ENCODE measurements at places on chromosomes 7 and 10.

- DNase-seq = no peak
These were observed 4.3 kb downstream of the IL15RA start for GRCh38 chr10:5973069-5973468.

DNA sequence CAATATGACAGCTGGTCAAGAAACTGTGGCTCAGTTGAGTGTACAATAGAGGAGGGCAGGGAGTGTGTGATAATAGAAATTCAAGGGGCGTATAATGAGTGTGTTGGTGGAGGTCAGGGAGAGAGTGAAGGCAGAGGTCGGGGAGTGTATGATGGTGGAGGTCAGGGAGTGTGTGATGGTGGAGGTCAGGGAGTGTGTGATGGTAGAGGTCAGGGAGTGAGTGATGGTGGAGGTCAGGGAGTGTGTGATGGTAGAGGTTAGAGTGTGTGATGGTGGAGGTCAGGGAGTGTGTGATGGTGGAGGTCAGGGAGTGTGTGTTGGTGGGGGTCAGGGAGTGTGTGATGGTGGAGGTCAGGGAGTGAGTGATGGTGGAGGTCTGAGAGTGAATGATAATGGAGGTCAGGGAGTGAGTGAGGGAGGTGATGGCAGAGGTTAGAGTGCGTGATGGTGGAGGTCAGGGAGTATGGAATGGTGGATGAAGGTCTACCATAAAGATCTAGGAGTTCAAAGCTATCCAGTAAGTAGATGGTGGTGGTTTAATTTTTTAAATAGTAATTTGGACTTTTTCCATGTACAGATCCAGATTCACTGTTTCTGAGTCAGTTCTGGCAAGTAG is 57.7 kb upstream of the TNS3 start:
- DNase-seq = no peak

GRCh38 chr7:17907014-17907413 is 33.3 kb downstream of the SNX13 start:
- DNase-seq = no peak

DNA sequence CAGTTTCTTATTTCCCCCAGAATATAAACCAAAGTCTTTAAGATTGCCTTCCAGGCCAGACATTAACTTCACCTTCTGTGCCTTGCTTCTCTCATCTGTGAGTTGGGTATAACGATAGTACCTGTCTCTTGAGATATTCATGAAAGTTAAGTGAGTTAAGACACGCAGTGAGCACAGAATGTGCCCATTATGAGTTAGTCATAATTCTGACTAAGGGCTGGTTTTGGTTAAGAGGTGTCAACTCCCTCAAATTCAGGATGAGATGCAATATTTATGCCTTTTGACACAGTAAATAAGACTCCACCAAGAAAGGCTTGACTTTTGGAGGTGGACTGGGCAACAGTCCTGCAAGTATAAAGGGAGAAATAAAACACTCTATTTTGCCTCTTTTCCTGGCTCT is 528.7 kb upstream of the IGFBP3 start:
- DNase-seq = no peak

DNA sequence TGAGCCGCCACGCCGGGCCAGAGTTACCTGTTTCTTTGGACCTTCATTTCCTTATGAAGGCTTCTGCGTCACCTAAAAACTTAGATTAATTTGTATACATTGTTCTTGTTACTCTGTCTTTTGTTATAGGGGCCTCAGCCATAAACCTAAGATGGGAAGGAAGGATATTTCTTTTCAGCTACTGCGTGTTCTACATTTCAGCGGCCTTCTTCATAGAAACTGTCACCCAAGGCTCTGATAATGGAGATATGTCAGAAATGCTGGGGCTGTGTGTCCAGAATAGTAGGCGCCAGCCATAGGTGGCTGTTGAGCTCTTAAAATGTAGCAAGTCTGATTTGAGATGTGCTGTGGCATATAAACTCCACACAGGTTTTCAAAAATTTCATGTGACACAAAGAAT is 52.9 kb downstream of the HK1 start:
- no peak for DNase-seq

GRCh38 chr10:46198516-46198915 is 88.3 kb upstream of the ANTXRL start:
- DNase-seq = no peak

- no peak for DNase-seq
These were observed 36.1 kb downstream of the NUDCD3 start for GRCh38 chr7:44454348-44454747.

GRCh38 chr7:33550979-33551378 is 354.4 kb upstream of the BMPER start:
- DNase-seq = no peak

DNA sequence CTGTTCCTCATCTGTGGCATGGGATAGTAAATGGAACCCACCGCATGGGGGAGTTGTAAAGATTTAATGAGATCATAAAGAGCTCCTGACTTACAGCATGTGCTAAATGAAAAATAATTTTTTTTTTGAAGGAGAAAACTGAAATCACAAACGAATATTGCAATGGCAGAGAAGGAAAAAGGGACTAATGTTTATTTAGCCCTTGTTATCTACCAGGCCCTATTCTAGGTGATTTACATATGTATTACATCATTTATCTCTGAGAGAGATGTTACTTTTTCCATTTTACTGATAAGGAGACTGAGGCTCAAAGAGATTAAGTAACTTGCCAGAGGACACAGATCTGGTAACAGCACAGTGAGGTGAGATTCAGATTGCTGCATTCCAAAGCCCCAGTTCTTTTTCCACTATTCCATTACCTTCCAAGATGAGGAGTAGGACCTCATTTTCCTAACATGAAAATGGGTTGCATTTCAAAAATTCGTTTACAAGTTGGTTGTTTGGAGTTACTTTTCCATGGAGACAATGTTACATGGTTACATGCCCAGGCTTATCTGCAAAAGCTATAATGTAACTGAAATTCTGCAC is 28.6 kb downstream of the VCL start:
- DNase-seq = no peak

- no peak for DNase-seq
These were observed 42.0 kb downstream of the CDK6 start for GRCh38 chr7:92794391-92794790.

- peak; percentile 22 for DNase-seq
These were observed 714.1 kb downstream of the PARD3 start for GRCh38 chr10:34101001-34101400.

GRCh38 chr7:15594461-15594860 is 32.6 kb upstream of the AGMO start:
- DNase-seq = no peak

DNA sequence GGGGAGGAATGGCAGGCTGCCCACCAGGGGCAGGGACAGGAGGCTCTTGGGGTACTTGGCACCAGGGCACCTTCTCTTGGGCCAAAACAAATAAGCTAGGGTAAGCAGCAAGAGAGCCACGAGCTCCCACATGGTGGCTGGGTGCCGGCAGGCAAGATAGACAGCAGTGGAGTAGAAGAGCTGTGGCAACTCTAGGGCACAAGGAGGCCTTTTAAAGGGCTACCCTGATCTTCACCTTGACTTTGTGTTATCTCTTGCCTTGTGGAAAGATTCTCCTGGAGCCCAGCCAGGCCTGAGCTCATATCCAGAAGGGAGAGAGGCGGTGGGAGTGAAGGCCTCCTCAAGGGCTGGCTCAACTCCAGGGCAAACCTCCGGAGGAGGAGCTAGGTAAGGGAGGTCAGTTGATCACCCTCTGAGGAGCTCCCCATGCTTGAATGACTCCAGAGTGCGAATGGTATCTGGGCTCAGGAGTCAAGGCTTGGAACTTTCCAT is at the start of gene CYP17A1:
Gene CYP17A1 (minus strand): TSS at position 184 of the 492 bp plus-strand sequence. CDS start 52 bp downstream, at position 132.
- DNase-seq = no peak

- DNase-seq = no peak
These were observed 12.5 kb downstream of the RBM20 start for GRCh38 chr10:110656612-110657011.

GRCh38 chr7:8143151-8143874 is 118.7 kb downstream of the ICA1 start:
- DNase-seq = no peak

DNA sequence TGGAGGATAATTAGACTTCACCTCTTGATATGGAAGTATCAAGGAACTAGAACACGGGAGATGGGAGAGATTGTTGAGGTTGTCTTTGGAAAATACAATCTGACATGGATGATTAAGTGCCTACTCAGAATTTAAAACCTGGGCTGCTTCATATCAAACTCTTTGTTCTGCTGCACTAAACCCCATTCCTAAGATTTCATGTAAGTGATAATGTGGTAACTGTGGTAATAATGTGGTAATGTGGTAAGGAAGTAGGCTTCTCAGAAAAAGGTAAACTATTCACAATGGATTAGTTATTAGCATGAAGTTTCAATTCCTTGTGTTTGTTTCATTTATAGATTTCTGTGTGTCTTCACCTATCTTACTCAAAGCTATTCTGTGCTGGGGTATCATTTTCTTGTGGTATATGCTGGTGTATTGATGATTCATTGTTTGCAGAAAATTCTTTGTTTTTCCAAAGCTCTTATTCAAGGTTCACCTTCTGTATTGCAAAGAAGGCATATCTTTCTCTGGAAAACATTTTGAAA is 129.9 kb upstream of the TAC1 start:
- DNase-seq = no peak

DNA sequence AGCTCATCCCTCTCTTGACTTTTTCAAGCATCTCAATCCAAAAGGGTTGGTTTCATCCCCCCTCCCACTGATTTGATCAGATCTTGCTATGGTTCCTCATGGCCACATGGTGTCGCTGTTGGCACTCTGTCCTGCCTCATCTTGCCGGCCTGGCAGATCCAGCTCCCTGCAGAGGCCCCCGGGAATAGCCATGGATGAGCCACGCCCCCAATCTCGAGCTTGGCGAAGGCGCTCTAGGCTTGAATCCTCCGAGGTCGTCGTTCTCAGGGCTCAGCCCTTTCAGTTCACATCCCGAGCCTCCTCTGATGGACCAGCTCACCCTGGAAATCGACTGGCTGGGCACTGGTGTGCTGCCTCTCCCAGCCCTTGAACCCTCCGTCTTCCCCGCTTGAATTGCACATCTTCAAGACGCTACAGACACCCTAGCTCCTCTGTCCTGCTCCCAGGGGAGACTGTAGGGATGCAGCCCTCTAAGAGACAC is 628.7 kb downstream of the TYW1 start:
- DNase-seq = peak; percentile 87

DNA sequence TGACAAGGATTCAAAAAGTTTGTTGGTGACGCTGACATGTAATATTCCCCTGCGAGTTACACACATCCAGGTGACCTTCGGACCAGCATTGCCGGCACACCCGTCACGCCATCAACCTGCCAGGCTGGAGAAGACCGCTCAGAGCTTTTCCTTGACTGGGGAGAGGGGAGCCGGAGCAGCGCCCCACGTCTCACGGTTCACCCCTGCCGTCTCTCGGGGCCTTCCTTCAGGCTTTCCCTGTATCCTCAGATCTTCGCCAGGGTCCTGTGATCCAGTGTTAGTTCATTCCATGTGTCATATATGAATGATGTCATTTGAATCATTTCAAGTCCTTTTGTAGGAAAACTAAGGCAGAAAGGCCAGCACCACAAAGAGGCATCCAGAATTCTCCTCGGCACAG is 127.8 kb downstream of the MGMT start:
- no peak for DNase-seq

DNA sequence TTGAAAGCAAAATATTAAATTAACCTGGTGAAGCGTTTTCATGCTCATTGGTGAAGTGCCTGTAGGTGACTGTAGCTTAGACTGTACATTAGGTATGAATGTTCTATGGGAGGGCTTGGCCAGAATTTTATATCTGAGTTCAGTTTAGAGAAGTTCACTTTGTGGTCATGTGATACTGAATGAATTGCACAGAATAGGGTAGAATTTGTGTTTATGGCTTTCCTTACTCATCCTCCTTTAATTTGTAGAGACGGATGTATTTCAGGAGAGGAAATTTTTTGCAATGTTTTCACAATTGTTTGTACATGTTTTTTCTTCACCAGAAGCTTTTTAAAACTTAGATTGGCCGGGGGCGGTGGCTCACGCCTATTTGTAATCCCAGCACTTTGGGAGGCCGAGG is 32.3 kb downstream of the REEP3 start:
- no peak for DNase-seq

- DNase-seq = no peak
These were observed at the start of gene PWWP2B for GRCh38 chr10:132397036-132397541. TSS of gene PWWP2B (plus strand) at chr10:132397200. CDS start at chr10:132397227, 27 bp downstream.

DNA sequence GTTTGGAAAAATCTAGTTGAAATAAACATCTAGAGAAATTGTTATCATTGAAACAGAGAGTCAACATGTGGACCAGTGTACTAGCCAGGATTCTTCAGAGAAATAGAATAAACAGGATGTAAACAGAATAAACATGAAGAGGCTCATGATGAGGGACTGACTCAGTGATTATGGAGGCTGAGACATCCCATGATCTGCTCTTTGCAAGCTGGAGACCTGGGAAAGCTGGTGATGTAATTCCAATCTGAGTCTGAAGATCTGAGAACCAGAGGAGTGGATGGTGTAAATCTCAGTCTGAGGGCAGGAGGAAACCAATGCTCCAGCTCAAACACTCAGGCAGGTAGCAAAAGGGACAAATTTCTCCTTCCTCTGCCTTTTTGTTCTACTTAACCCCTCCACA is 62.9 kb upstream of the FAM180A start:
- no peak for DNase-seq

DNA sequence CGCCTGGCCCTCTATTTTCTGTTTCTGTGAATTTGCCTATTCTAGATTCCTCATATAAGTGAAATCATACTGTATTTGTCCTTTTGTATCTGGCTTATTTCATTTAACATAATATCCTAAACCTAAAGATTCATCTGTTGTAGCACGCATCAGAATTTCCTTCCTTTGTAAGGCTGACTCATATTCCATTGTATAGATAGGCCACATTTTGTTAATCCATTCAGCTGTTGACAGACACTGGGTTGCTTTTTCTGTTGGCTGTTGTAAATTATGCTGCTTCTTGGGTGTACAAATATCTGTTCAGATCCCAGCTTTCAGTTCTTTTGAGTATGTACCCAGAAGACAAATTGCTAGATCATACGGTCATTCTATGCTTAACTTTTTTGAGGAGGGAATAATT is 28.8 kb upstream of the CUL1 start:
- DNase-seq = no peak

DNA sequence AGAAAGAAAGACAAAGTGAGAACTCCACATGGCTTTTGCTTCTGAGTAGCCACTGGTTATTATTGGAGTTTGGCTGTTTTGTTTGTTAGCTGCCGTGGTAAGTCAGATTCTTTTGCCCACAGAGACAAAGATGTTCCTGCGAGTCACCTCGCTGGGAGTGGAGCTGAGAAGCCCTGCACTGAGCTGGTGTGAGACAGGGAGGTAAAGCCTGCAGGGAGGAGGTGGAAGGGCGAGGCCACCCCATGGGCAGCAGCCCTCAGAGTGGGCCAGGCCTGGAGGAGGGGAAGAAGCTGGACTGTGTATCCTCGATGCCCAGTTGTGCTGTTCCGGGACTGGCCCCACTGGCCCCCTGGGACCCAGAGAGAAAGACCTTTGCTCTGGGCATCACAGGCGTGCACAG is 14.3 kb upstream of the NOM1 start:
- DNase-seq = no peak

DNA sequence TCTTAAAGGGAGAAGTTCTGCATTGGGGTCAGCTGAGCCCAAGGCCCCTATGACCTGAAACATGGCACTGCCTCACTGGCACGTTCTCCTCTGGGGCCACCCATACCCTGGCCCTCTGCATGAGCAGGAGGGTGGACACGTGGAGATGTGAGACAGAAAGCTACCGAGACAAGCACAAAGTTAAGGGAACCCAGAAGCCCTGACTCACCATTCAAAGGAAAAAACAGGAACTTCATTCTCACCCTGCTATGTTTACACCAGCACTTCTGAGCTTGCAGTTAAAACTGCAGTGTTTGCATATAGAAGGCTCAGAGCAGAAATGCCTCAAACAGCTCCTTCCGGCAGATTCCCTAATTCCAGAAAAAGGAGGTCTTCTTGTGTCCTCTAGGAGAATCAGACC is 41.7 kb downstream of the DENND11 start:
- DNase-seq = no peak

- no peak for DNase-seq
These were observed 260.6 kb upstream of the NEBL start for GRCh38 chr10:21157664-21158063.

Data from right forelimb (tissue), 1 donor.